B cell (primary cell): ENCODE measurements at places on chromosomes 6 and 20. TPM values are rescaled to one million over a fixed set of nuclear protein-coding genes. Genes with fewer than 3 reads are reported as not detected.
A peak's percentile ranks its signal among the peaks of the same experiment; 100 is the strongest.

The SLC22A1 gene
- 1.5 and 1.7 TPM in 2 replicates for total RNA-seq

The C2 gene
- 1.3 and 3.4 TPM in 2 replicates for total RNA-seq

DNA sequence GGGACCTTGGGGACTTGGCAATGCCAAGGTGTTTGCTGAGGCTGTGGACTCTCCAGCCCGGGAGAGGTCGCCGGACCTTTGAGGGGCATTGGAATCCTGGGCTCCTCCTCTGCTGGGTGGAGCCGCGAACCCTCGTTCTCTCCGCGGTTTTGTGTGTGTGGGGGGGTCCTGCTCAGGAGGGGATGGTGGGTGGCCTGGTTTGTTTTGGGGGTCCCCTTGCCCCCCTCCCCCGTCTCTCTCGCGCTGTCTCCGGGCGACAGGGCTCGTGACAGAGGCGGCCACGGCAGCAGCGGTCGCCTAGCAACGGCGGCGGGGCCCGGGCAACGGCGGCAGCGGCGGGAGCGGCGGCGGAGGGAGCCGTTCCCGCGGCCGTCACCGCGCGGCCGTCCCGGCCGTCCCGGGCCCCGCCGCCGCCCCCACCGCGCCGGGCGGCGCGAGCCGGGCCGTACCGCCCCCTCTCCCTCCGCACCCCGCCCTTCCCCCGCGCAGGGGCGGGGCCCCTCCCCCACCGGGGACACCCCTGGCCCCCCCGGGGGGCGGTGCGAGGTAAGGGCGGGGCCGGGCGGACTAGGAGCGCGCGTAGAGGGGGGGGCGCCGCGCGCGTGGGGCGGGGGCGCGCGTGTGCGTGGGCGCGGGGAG, 7.8 kb downstream of the SYNGAP1 start:
- peak; percentile 82 for DNase-seq

The KHDC1L gene
- total RNA-seq = not detected in 2 replicates

- no peak for DNase-seq
These were observed 20.2 kb upstream of the C6orf141 start for GRCh38 chr6:49530141-49530776.

GRCh38 chr20:50824137-50824536, 29.3 kb downstream of the BCAS4 start:
- DNase-seq = no peak
